Nasal cavity respiratory epithelium epithelial cell of viscerocranial mucosa (primary cell): ENCODE measurements at places on chromosomes 3 and 15. TPM values are rescaled to one million over a fixed set of nuclear protein-coding genes. Genes with fewer than 3 reads are reported as not detected.

Gene HGD
- total RNA-seq, result 0.28 and 0.34 TPM in 2 replicates

Gene C3orf18
- total RNA-seq, result 0.68 and 3.6 TPM in 2 replicates

Gene IGSF10
- total RNA-seq, result under 0.01 TPM in 2 replicates

Gene IL5RA
- total RNA-seq, result not detected in 2 replicates

Gene PIF1
- 0.28 and 0.34 TPM in 2 replicates for total RNA-seq

Gene GP9
- total RNA-seq, result not detected in 2 replicates

Gene BFSP2
- total RNA-seq, result not detected in 2 replicates

Gene PAQR9
- total RNA-seq, result not detected in 2 replicates

Gene GATA2
- not detected in 2 replicates for total RNA-seq

Gene PLCH1
- total RNA-seq, result 0.14 and 0.34 TPM in 2 replicates

Gene AGBL1
- total RNA-seq, result not detected in 2 replicates

Gene NME9
- total RNA-seq, result 0.21 TPM in 1 of 2 replicates, not detected in the other

Gene GOLGA6L7
- total RNA-seq, result not detected in 2 replicates

Gene ACVR2B
- total RNA-seq, result 4.1 and 7.5 TPM in 2 replicates

Gene TGM5
- total RNA-seq, result 1.0 and 1.5 TPM in 2 replicates

Gene HEMK1
- total RNA-seq, result 4.4 and 10.8 TPM in 2 replicates

Gene CYP8B1
- total RNA-seq, result not detected in 2 replicates

Gene FHIT
- total RNA-seq, result 3.8 and 11.9 TPM in 2 replicates

Gene RASL12
- not detected in 2 replicates for total RNA-seq

Gene CCDC54
- not detected in 2 replicates for total RNA-seq

Gene TYRO3
- total RNA-seq, result 4.1 and 9.3 TPM in 2 replicates

Gene IL20RB
- 164 and 183 TPM in 2 replicates for total RNA-seq

Gene INSYN1
- total RNA-seq, result 1.5 and 1.7 TPM in 2 replicates

Gene GOLGA8K
- total RNA-seq, result 0.28 TPM in 1 of 2 replicates, not detected in the other

Gene ITPKA
- total RNA-seq, result 1.00 and 1.7 TPM in 2 replicates

Gene IL12A
- 0.43 and 0.68 TPM in 2 replicates for total RNA-seq

Gene GOLGA8O
- total RNA-seq, result 0.34 TPM in 1 of 2 replicates, not detected in the other
